ENCODE measurements at places on chromosomes 4 and X.

DNA sequence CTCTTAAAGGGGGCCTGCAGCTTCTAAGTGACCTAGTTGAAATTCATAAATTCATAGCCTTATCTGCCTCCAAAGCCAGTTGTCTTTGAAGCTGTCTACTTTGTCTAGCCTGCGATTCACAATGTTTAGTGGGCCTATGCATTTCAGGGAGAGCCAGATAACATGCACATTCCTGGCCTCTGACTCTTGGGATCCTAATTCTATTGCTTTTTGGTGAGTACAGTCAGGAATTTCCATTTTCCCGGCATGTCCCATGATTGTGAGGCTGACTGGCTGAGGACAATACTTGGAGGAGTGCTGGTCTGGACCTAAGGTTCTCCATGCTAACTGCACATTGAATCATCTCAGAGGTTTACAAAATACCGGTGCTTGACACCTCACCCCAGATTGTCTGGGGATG, 155.0 kb downstream of the MSL3 start:
- peak; percentile 75 for DNase-seq

GRCh38 chr4:40621592-40622512, 7.8 kb downstream of the RBM47 start:
- DNase-seq, result peak; percentile 100

DNA sequence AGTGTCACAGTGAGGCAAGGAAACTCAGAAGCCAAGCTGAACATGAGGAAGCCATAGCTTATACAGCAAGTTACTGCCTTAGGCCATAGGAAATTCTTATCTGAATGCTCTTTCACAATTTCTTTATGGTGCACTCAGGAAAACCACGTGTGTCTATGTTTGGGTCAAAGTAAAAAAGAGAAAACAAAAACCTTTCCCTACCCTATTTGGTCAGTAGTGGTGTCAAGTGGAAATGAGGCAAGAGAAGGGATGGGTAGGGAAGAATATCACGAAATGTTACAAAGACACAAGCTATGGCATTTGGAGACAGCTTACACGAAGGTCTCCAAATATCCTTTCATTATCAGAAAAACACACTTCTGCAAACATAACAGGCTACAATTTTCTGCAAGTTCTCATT, 83.4 kb upstream of the INPP4B start:
- no peak for DNase-seq

DNA sequence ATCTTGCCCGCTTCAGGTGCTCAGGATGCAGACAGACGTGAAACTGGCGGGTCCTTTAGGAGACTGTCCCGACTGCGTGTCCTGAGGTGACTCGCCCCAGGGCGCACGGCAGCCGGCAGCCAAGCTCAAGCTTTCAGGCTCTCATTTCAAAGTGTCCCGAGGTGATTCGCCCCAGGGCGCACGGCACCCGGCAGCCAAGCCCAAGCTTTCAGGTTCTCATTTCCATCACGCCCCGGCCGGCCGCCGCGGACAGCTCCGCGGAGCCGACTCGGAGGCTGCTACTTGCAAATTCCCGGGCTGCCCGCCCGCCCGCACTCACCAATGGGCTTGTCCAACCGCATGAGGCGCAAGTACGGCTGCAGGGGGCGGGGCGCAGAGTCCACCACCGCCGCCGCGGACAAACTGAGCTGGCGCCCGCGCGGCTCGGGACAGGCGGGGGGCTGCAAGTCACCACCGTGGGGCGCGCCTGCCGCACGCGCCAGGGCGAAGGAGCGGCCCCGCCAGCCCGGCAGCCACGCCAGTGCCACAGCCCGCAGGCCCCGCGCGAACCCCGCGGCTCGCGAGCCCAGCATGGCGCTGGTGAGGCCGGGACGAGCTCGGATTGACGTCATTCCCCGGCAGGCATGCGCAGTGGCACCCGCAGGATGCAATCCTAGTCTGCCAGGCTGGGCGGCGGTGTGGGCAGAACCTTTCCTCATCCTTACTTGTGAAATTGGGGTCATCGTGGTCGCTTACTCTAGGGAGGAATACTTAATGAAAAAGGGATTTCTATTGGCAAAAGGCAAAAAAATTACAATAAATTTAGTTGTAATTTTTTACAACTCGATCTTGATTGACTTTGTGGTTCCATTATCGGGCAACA, at the start of gene COQ2:
Gene COQ2 (minus strand): TSS at position 606 of the 862 bp plus-strand sequence. CDS start 34 bp downstream, at position 572.
- peak; percentile 87 for DNase-seq

DNA sequence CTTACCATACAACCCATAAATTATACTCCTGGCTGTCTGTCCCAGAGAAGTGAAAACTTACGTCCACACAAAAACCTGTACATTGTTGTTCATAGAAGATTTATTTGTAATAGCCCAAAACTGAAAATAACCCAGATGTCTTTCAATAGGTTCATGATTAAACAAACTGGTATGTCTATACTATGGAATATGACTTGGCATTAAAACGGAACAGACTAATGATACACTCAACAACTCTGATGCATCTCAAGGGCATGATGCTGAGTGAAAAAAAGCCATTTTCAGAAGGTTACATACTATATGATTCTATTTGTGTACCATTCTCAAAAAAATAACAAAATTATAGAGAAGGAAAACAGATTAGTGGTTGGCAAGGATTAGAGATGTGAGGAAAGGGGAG, 11.6 kb upstream of the MND1 start:
- DNase-seq, result no peak

DNA sequence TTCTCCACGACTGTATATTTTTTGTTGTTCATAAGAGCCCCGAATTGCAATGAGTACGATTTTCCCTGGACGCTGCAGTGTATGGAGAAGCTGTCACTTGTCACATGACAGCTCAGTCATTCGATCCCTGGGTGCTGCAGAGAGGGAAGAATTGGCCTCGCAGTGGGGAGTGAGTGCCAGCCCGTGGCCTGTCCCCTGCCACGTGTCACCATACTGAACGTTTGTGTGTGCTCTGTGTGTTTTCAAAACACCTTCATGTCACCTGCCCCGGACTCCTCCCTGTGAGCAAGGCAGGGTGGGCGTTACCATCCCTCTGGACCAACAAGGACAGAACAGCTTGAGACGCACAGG, 77.9 kb downstream of the TBL1X start:
- no peak for DNase-seq

DNA sequence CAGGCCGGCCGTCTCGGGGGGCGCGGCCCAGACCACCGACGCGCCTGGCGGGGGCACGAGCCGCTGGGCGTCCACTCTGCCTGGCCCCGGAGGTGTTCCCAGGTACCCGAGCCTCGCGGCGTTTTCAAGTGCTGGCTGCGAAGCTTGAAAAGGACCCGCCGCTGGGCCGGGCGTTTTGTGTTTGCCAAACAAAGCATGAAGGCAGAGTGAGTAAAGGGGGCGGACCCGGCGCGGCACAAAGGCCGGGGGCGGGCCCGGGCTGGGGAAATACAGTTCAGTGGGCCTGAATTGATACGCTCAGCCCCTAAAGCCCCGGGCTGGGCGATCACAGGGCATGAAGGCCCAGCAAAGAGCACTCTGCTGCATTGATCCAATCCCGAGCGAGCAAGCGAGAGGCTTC, 65.4 kb downstream of the SOX3 start:
- peak; percentile 0 for DNase-seq

- no peak for DNase-seq
Measured at GRCh38 chr4:27023366-27023765, 162.7 kb downstream of the STIM2 start.
